ENCODE measurements at places on chromosomes 11 and 22. TPM values are rescaled to one million over a fixed set of nuclear protein-coding genes. Genes with fewer than 3 reads are reported as not detected.
A peak's percentile ranks its signal among the peaks of the same experiment; 100 is the strongest.

Gene OR51B5
- total RNA-seq, result not detected

DNA sequence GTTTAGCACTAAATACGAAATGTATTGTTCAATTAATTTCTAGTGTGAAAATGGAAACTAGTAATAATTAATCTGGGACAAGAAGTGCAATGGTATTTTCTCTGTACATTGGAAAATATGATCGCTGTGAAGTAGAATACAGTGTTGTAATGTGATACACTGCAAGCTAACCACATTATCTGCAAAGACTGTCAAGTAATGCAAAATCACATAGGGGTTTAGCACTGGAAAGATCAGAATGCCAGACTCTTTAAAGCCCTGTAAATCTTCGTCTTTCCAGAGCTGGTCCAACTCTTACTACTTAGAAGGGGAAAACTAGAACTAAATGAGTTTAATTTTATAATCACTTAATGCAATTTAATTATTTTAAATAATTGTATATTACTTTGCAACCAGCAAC lies 544.5 kb upstream of the ANO3 start:
- ATAC-seq, result no peak

DNA sequence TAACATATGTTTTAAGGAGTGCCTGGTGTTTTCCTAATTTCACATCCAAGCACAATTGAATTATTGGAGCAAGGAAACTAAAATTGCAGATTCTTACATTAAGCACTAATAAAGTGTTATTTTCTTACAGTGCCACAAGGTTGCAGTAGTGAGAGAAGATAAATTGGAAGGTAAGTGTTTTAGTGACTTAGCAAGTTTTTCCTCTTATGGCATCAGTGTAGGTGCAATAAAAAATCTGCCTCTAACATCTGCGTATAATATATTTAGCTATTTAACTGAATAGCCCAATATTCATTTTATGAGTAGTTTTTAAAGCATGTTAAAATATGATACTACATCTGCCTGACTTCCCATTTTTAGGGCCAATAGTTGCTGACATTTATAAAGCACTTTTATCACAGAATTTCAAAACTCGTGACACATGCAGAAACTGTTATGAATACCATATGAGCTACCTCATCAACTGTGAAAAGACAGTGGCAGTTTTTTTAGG lies 19.0 kb downstream of the POLD3 start:
- peak; percentile 74 for ATAC-seq

- ATAC-seq, result no peak
Measured at GRCh38 chr22:32997295-32997694, 60.9 kb downstream of the SYN3 start.

GRCh38 chr11:67468456-67468758 lies 644 bp downstream of the TMEM134 start:
- no peak for ATAC-seq
